ENCODE measurements at places on chromosomes 6 and 20.
A peak's percentile ranks its signal among the peaks of the same experiment; 100 is the strongest.

DNA sequence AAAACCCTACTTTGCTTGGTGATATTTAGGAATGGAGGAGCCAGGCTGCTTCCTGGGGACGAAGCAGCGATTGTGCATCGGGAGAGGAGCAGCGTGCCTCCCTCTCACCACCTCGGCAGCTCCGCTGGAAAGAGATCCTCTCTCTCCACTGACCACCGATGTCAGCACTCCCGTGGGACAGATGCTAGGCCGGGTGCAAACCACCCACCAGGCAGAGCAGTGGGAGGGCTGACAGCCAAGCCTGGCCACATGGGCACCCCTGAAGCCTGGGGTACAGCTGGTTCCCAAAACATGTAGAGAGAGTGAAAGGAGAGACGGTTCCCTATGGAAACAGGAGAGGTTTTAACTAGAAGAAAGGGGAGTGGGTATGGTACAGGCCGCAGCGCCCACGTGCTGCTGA is 220.0 kb downstream of the ANKRD60 start:
- DNase-seq, result no peak

- DNase-seq, result peak; percentile 46
Observed at GRCh38 chr6:134436281-134436815, 118.4 kb upstream of the SGK1 start.

- DNase-seq, result no peak
Observed at GRCh38 chr6:137811916-137812553, 55.0 kb upstream of the TNFAIP3 start.

DNA sequence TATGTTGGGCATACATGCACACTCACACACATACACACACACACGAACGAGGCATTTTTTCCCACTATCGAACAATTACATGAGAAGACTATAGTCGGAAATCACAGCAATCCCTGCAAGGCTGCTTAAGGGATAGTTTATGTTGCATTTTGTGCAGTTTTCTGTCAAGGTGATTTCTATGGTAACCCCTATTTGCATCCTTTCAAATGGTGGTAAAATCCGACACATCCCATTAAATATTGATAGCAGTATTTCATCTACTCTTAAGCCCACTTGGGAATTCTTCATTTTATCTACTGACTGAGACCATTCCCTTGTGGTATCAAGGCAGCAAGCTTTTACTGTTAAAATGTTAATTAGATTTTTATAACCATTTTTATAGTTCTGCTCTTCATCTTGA is 457.8 kb downstream of the HACE1 start:
- no peak for DNase-seq

GRCh38 chr6:113147544-113147943 is 709.6 kb upstream of the MARCKS start:
- no peak for DNase-seq

DNA sequence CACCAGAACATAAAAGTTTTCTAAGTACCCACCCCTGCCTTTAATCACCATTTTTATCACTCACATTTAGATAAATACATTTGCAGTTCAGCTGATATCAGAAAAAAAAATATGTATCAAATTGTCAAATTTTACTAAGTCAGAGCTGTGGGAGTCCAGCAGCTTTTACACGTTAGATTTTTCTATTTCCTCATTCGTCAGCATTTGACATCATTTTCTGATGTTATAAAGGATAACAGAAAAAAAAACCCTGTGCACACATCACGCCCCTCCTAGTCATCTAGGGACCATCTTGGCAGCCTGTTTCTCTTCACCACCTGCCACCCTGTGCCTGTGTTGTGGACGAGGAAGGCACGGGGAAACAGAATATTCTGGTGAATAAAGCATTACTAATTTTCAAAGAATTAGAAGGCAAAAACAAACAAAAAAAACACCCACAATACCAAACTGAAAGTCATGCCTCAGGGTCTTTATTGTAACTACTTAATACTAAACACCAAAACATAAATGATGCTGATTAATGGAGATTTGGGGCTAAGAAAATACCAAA is 12.4 kb downstream of the B4GALT5 start:
- DNase-seq, result peak; percentile 39

GRCh38 chr6:93523365-93523764 is 104.0 kb upstream of the EPHA7 start:
- no peak for DNase-seq

GRCh38 chr6:105504706-105505105 is 101.8 kb upstream of the PREP start:
- no peak for DNase-seq

- no peak for DNase-seq
Observed at GRCh38 chr6:147077251-147077650, 127.0 kb upstream of the STXBP5 start.

GRCh38 chr20:57714409-57715267 is 4.8 kb upstream of the PMEPA1 start:
- no peak for DNase-seq

- no peak for DNase-seq
Observed at GRCh38 chr6:160766657-160766988, 64.6 kb downstream of the PLG start.

DNA sequence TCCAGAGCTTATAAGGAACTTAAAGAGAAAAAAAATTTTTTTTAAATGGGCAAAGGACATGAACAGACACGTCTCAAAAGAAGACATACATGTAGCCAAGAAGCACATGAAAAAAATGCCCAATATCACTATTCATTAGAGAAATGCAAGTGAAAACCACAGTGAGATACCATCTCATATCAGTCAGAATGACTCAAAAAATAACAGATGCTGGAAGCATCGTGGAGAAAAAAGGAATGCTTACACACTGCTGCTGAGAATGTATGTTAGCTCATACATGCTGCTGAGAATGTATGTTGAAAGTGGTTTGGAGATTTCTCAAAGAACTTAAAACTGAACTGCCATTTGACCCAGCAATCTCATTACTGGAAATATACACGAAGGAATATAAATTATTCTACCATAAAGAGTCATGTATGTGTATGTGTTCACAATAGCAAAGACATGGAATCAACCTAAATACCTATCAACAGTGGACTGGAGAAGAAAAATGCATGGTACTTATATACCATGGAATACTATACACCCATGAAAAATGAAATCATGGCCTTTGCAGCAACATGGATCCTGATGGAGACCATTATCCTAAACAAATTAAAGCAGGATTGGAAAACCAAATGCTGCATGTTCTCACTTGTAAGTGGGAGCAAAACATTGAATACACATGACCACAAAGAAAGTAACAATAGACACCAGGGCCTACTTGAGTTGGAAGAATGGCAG is 5.2 kb downstream of the OR11A1 start:
- DNase-seq, result no peak

DNA sequence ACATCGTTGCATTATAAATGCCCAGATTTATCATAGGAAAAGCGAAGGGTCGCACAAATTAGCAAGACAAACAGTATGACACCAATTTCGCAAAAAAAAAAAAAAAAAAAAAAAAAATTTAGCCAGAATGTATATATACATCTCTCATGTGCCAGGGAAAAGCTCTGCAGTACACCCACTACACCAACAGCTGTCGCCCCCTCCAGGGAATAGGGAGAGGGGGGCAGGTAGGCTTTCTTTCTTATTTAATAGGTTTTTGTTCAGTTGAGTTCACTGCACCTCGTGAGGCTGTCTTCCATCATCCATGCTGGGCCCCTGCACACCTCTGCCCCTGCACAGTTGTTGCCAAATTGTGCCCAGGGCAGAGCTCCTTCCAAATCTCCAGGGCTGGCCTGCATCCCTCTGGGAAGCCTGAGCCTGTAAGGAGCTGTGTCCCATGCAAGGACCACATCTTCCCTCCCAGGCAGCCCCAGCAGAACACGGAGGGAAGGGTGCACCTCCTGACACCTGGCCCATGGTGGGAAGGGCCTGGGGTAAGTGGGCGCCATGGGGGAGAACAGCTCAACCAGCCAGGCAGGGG is 85.4 kb downstream of the NINL start:
- no peak for DNase-seq

- no peak for DNase-seq
Observed at GRCh38 chr6:72616406-72617015, 5.4 kb upstream of the KCNQ5 start.

DNA sequence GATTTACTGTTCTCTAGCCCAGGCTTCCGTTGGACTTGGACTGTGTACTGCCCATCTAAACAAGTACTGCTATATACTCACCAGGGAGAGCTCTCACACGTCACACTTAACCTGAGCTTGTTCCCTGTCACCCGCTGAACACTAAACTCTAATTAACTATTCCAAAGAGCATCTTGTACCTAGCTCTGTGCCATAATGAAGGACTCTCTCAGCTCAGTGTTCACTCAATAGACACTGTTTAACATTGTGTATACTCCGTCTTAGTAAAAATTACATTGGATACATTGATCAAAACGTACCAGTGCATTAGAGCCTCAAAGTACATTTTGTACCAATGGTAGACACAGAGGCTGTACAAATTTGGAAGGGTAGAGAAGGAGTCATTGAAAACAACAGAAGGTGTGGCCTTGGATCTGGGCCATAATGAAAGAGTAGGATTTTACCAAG is 55.4 kb upstream of the EPHA7 start:
- DNase-seq, result no peak

DNA sequence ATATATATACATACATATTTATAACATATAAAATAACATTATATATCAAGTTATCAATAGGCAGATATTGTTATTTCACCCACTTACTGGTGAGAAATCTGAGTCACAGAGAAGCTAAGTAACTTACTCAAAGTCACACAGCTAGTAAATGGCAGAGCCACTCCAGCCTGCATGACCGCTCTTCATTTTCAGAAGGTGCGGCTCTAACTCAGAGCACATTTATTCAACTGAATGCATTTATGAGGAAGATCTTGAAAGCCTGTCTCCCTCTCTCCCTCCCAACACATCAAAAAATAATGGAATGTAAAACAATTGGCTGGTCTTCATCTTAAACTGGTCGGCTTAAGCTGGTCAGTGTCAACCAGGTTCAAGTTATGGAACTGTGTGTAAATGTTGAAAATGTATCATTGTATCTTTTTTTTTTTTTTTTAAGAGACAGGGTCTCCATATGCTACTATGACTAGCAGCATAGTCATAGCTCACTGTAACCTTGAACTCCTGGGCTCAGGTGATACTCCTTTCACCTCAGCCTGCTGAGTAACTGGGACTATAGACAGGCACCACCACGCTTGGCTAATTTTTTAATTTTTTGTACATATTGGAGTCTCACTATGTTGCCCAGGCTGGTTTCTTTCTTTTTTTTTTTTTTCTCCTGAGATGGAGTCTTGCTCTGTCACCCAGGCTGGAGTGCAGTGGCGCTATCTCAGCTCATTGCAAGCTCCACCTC is 70.7 kb upstream of the NCOA3 start:
- no peak for DNase-seq

- no peak for DNase-seq
Observed at GRCh38 chr20:59837623-59838394, 95.6 kb downstream of the SYCP2 start.

GRCh38 chr6:157323255-157323965 is at the start of gene TMEM242:
TMEM242 (minus strand) TSS chr6:157323519; CDS start chr6:157323499, 20 bp downstream.
- DNase-seq, result peak; percentile 82

DNA sequence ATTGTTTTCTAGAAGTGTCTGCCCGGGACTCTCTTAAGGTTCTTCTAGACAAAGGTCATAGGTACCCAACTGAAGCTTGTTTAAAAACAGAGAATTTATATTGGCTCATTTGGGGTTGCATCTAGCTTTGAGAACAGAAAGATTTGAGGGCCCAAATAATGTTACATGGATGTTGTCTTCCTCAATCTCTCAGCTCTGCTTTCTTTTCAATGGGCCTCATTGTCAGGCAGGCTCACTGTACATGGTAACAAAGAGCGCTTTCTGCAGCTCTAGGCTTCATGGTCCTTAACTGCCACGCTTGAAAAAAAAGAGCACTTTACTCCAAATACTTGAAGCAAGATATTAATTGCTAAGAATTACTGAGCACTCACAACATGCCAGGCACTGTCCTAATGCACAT is 22.2 kb downstream of the NHLRC1 start:
- DNase-seq, result no peak

- no peak for DNase-seq
Observed at GRCh38 chr6:14272737-14273085, 155.1 kb downstream of the CD83 start.

GRCh38 chr20:13659288-13659687 is 20.6 kb upstream of the TASP1 start:
- DNase-seq, result no peak

GRCh38 chr6:41723530-41724227 is 11.7 kb downstream of the TFEB start:
- no peak for DNase-seq

GRCh38 chr20:1539816-1540419 is 17.6 kb downstream of the SIRPD start:
- DNase-seq, result no peak

- no peak for DNase-seq
Observed at GRCh38 chr6:66186756-66187155, 479.7 kb upstream of the EYS start.

DNA sequence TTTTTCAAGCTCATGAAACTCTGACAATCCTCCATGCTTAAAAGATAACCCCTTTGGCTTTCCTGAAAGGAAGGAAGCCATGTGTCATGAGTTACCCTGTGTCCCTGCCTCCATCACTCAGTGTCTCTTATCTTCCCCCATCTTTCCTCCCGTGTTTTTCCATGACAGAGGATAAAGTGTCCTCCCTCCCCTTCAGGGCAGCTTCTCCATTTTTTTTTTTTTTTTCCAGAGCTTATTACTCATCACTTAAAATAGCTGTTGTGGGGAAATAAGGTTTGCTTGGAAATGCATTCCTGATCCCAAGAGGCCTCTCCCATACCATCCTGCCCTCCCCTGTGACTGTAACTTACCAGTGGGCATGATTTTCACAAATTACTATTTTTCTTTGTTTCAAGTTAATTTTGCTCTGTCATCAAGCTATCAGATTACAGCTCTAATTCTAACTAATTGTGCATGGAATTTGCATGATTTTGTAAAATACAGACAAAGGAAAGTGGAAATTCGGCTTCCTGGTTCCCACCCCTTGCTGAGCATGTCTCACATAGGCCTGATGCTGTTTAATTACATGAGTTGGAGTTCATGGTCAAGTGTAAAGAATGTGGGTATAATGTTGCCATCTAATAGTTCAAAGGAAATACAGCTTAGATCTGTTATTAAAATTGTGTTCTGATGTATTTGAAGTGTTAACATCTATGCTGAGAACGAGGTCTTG is 614.5 kb upstream of the FLRT3 start:
- DNase-seq, result no peak

DNA sequence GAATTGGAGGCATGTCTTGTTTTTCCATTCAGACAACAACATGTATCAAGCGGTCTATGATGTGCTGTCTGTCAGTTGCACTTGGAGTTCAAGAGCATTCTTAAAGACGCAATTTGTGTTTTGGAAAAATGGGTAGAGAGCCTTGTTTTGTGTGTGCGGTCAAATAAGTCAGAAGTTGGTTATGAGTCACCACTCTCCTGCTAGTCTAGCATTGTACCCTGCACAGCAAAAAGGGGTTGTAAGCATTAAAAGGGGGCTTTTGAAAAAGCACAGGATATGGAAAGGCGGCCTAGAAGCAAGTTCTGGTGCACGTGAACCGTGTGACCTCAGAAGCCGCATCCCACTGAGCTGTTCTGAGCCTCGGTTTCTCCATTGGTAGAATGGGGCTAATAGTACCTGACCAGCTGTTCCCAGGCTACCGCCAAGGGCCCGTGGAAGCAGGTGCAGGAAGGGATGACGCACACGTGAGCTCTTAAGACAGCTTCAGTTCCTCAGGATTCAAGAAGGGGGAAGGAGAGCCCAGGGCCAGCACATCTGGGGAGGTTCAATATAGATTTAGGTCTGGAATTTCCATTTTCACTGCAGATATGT is 61.6 kb upstream of the SNX9 start:
- no peak for DNase-seq

Data from stimulated activated CD8-positive, alpha-beta memory T cell treated with anti-CD3 and anti-CD28 coated beads, Interleukin-7, amount 100 ng/mL, for 48 hours (primary cell).